Upper lobe of right lung (tissue), 1 donor: ENCODE measurements at places on chromosomes 7 and 10.

- DNase-seq, result no peak
- no peaks in the 10 kb centered on the region for H3K36me3 ChIP-seq
- no peak overlapping the region for H3K4me3 ChIP-seq
- H3K27ac ChIP-seq, result no peak overlapping the region
Observed at GRCh38 chr7:66426996-66427395, 201.7 kb upstream of the KCTD7 start.

DNA sequence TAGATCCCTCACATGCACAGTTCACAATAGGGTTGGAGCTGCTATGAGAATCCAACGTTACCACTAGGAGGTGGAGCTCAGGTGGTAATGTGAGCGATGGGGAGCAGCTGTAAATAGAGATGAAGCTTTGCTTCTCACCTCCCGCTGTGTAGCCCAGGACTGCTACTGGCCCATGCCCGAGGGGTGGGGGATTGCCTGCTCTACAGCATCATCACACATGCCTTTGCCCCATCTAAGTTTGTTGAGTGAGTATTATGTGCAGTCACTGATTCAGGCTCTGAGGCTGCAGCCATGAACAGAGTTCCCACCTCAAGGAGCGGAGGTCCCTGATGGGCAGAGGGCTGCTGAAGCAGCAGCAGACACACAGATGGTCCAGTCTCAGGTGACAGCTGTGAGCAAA, 94.1 kb downstream of the CHST15 start:
- H3K36me3 ChIP-seq, result no peaks in the 10 kb centered on the region
- H3K27me3 ChIP-seq, result peaks cover under 1% of the 10 kb centered on the region
- H3K4me3 ChIP-seq, result no peak overlapping the region
- peaks cover 28% of the 10 kb centered on the region for H3K4me1 ChIP-seq

DNA sequence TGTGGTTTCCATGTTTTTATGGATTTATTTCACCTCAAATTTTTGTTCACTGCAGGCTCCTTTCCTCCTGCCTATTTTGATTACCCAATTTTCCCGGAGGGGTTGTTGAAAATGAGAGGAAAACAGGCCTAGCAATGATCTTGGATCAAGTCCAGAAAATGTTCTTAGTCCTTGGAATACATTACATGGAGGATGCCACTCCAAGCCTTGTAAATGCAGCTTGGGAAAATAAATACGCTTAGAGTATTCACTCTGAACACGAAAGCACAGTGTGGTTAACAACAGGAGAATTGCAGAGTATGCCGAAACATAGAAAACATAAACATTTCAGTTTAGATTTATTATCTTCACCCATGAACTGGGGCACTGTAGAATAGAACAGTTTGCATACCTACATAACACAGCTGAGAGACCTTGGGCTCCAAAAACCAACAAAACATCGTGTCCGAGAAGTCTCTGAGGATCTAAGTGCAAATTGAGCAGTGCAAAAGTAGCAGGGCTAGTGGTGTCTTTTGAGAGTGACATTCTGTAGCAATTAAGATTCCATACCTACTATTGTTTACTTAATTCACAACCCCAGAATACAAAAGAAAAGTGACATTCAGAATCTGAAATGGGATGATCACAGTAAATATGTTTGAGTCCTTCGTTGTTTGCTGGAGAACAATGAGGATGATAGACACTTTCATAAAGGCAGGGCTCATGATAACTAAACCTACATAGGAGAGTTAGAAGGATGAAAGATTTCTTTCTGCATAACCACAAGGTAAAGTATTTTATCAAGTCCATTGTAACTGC, 7.6 kb upstream of the CD36 start:
- peak overlapping the region; percentile 6 for H3K27ac ChIP-seq
- H3K4me3 ChIP-seq, result no peak overlapping the region
- H3K27me3 ChIP-seq, result no peaks in the 10 kb centered on the region
- no peak for DNase-seq

DNA sequence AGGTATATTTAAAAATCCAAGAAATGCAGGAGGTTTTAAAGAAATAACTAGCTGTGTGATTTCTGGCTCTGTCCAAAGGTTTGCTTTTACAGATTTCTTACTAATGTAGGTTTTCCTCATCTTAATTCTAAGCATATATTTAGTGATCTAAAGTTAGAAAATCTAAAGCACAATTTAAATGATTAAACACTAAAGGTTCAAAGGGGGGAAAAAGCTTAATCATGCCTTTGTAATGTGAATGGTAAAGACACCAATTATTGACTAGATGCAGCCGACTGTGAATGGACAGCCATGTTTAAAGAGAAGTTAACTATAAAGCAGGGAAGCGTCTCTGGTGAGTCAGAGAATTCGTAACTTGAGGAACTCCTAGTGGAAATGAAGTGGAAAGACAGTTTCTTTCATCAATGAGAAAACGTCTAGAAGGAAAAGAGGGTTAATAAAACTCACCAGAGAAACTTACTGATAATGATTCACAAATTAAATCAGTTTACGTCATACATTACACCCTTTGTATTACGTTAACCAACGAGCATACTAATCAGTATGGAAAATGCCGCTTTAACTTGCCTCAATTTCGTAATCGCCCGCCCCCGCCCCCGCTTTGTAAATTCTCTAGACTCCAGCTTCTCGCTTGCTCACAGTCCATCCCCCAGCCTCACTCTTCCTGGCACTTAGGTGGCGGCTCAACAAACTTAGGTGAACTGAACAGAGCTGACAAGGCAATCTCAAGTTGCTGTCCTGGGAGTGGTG, 1.1 kb upstream of the HBP1 start:
- peak overlapping the region; percentile 96 for H3K27ac ChIP-seq
- H3K36me3 ChIP-seq, result peaks cover 5% of the 10 kb centered on the region
- H3K4me1 ChIP-seq, result peaks cover 20% of the 10 kb centered on the region
- DNase-seq, result no peak
- no peaks in the 10 kb centered on the region for H3K27me3 ChIP-seq

- no peaks in the 10 kb centered on the region for H3K4me1 ChIP-seq
- H3K27me3 ChIP-seq, result no peaks in the 10 kb centered on the region
- H3K4me3 ChIP-seq, result no peak overlapping the region
- DNase-seq, result no peak
- H3K36me3 ChIP-seq, result no peaks in the 10 kb centered on the region
Observed at GRCh38 chr10:15037691-15038090, 6.1 kb upstream of the OLAH start.

DNA sequence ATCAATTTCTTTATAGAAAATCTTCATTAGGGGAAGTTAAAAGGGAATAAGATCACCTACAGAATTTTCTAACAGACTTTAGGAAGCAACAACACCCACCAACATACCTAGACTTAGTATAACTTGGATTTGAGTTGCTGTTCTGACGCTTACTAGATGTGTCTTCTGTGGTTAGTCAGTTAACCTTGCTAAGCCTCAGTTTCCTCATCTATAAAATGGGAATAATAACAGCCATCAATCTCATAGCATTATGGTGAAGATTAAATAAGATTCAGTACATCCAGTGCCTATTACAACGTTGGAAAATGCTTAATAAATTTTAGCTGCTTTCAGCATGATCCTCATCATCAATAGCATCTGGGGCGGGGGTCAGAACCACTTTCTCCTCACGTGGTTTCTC, 106.2 kb downstream of the SORBS1 start:
- no peak for DNase-seq
- H3K36me3 ChIP-seq, result no peaks in the 10 kb centered on the region
- no peak overlapping the region for H3K27ac ChIP-seq

GRCh38 chr10:1295756-1296480, 239.7 kb downstream of the WDR37 start:
- peaks cover 16% of the 10 kb centered on the region for H3K27me3 ChIP-seq
- H3K27ac ChIP-seq, result no peak overlapping the region

- no peaks in the 10 kb centered on the region for H3K27me3 ChIP-seq
- no peak overlapping the region for H3K4me3 ChIP-seq
- H3K27ac ChIP-seq, result no peak overlapping the region
- no peak for DNase-seq
- H3K36me3 ChIP-seq, result no peaks in the 10 kb centered on the region
Observed at GRCh38 chr10:67242528-67242927, 316.7 kb downstream of the LRRTM3 start.

- DNase-seq, result no peak
- H3K4me1 ChIP-seq, result no peaks in the 10 kb centered on the region
- H3K4me3 ChIP-seq, result no peak overlapping the region
- H3K36me3 ChIP-seq, result no peaks in the 10 kb centered on the region
- no peak overlapping the region for H3K27ac ChIP-seq
Observed at GRCh38 chr7:150648353-150649079, 16.3 kb upstream of the GIMAP6 start.
